ENCODE measurements at places on chromosomes 5 and 9.

- DNase-seq = peak; percentile 24
Measured at GRCh38 chr5:145797336-145797735, 37.8 kb downstream of the PRELID2 start.

- DNase-seq = no peak
Measured at GRCh38 chr9:38154501-38155421, 85.7 kb upstream of the SHB start.

DNA sequence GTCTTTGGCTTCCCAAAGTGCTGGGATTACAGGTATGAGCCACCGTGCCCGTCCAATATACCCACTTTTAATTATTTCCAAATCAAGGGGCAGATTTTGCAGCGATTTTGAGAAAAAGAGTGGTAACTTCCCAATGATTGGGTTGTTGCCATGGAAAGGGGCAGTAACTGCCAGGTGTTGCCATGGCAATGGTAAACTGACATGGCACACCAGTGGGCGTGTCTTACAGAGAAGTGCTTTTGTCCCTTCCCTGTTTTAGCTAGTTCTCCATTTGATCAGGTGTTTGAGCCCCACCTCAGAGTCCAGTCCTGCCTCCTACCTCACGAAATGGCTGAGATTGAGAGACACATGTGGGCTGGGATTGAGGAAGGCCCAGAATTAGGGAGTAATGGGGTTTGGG lies 86.3 kb upstream of the IER5L start:
- DNase-seq = no peak

- peak; percentile 65 for DNase-seq
Measured at GRCh38 chr5:129852747-129853352, 51.4 kb upstream of the CHSY3 start.

- no peak for DNase-seq
Measured at GRCh38 chr5:63935103-63935502, 27.1 kb downstream of the HTR1A start.

DNA sequence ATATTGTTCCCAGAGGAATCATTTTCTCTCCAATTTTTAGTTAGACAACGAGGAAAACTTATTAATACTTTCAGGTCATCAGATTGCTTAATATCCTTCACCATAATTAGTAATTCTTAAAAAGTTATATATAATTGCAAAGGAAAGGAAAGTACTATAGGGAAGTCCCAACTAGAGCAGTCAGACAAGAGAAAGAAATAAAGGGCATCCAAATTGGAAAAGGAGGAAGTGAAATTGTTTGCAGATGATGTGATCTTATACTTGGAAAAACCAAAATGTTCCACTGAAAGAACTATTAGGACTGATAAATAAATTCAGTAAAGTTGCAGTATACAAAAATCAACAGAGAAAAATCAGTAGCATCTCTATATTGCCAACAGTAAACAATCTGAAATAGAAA lies 223.5 kb upstream of the MEF2C start:
- no peak for DNase-seq

DNA sequence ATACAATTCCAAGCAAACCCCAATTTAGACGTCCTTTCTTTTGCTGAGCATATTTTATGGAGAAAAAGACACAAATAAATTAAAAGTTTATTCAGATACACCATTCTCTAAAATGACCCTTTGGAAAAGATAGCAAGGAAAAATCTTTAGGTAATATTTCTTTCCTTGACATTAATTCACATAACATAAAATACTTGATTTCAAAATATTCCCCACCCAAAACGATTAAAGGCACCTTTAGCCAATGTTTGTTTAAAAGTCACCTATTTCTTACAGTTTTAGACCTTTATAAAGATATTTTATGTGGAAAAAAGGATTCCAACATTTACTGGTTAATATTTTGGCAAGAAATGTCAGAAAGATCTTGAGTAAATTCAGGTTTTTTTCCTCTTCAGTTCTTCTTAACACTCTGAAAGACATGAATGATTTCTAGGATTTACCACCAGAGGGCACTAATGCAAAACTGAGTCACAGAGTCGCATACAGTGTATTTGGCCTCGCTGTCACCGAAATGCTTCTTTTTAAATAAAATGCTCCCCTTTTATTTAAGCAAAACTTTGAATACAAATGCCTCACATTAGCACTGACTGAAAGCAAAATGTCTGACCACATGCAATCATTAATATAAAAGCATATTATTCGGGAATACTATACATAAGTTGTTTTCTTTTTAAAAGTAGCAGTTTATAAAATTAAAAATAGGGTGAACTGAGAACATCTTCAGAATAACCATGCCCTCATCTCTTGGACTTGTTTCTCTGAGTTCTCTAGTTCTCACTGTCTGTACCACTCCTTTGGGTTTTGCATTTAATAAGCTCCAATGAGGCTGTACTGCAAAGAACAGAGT lies 122.5 kb downstream of the SLC1A3 start:
- DNase-seq = peak; percentile 65

GRCh38 chr5:172444110-172444510 lies 10.2 kb downstream of the SH3PXD2B start:
- DNase-seq = no peak

DNA sequence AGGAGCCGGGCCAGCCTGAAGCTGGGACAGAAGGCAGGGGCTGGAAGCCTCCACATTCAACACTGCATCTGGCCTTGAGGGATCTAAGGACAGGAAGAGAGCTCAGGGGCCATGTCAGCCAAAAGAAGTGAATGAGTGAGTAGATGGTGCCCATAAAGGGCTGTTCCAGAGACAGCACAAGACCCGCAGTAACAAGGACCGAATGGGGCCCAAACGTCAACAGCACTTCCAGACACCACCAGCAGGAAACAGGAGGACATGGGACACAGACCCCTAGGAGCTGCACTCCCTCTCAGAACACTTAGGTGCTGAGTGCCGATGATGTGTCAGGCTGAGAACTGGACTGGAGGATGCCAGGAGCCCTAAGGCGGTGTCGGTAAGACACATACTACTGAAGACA lies 114.8 kb upstream of the FAM120A start:
- DNase-seq = no peak

GRCh38 chr5:151347369-151347768 lies at the start of gene SLC36A2:
SLC36A2 (minus strand) TSS chr5:151347559; CDS start chr5:151347460, 99 bp downstream.
- DNase-seq = no peak

Data from fibroblast of skin of abdomen (primary cell).